ENCODE measurements at places on chromosomes 11 and 22.

DNA sequence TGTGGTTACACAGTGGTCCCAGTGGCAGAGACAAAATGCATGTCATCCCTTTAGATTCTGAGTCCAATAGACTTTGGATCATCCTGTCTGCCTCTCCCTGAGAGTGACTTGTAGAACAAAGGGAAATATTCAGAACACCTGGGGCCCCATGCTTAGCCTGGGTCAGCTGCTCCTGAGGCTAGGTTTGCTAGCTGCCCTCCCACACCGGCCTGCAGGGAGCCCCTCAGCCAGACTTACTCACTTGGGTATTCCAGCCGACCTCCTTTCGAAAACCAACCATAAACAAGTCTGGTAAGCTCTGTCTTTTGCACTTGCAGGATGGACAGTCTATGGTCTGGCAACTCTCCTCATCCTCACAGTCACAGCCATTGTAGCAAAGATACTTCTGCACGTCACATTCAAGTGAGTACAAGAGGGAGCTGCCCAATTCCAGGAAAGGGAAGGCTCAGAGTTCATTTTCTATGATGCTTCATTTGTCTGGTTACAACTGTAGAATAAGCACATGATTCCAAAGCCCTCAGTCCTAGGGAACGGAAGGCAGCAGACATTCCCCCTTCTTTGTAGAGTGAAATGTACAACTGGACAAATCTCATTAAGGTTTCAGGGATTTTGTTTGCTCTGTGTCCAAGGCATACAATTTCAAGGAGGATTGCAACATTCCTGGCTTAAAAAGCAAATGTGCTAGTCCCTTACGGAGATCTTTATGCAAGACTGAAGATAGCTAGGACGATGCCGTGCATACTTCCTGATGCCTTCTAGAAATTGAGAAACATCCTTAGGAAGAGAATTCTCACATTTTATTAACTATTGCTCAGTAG, 65.5 kb upstream of the EMID1 start:
- no peak for DNase-seq

- DNase-seq, result no peak
Measured at GRCh38 chr11:111435046-111435698, 56.1 kb upstream of the POU2AF1 start.

- DNase-seq, result no peak
Measured at GRCh38 chr11:78427615-78428265, 10.1 kb upstream of the GAB2 start.

DNA sequence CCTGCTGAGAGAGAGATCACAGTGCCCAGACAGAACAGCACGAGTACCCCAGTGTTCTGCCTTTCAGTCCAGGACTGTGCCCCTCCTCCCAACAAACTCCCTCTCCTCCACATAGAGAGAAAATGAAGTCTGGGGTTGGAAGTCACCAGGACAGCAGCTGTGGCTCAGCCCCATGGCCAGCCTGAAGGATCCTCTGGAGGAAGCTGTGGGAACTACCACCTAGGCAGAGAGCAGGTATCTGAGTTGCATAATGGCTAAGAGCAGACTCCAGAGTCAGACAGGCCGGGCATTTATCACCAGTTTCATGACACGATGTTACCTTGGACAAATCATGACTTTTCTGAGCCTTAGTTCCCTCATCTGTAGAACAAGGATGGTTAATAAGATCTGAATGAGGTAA, 61.2 kb upstream of the RRAS2 start:
- DNase-seq, result no peak

DNA sequence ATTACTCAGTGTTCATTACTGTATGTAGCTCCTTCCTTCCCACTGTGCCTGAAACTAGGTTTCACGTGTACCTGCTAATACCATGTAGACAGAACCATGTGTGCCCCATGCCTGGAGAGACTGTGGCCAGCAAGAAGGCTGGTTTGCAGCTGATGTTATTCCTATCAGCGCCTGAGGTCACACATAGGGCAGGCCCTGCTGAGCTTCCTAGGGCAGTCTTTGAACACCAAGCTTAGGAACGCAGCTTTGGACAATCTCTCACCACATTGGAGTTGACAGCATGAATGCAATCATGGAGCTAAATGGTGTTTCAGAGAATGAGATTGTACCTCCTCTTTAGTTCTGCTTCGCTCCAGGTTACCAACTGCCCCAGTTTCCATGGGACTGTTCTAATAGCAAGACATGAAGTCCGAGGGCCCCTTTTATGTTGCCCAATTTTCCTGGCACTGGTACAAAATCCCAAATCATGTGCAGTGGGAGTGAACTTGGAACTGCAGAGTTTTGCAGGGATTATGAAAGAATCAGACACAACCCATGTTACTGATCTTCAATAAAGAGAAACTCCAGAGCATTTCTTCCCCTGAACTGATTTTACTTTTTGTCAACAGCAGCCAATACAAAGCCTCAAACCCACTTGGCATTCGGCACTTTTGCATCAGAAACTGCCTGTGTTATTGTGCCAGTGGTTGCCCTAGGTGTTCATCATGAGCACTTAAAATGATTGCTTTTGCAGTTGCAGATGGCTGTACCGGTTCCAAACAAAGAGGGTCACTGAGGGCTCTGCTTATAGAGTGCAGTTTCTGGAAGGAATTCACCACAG, 154.2 kb upstream of the TTC12 start:
- no peak for DNase-seq

DNA sequence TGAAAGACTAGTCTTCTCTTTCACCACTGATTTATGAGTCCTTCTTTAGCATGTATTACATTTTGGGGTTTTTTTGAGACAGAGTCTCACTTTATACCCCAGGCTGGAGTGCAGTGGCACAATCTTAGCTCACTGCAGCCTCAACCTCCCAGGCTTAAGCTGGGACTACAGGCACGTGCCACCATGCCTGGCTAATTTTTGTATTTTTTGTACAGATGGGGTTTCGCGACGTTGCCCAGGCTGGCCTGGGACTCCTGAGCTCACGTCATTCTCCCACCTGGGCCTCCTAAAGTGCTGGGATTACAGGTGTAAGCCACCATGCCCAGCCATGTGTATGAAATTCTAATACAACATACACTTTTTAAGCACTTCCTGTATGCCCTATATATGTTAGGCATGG, 26.3 kb upstream of the CXCR5 start:
- DNase-seq, result no peak

DNA sequence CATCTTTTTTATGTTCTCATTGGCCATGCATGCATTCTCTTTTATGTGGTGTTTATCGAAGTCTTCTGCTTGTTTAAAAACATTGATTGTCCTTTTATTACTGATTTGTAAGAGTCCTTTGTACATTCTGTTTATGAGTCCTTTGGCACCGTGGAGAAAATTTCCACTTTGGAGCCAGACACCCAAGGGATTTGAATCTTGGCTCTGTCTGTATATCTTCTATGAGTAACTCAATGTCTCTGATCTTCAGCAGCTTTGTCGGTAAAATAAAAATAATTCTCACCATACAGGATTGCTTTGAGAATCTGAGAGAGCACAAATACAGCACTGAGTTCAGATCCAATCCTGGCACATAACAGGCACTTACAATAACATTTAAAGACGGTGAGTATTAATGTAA, 12.8 kb upstream of the SORL1 start:
- no peak for DNase-seq

- DNase-seq, result no peak
Measured at GRCh38 chr22:26847046-26847445, 189.7 kb downstream of the MIAT start.

GRCh38 chr11:26134481-26135355, 197.2 kb upstream of the ANO3 start:
- DNase-seq, result no peak

GRCh38 chr22:30568137-30568805, 6.2 kb downstream of the GAL3ST1 start:
- DNase-seq, result no peak

DNA sequence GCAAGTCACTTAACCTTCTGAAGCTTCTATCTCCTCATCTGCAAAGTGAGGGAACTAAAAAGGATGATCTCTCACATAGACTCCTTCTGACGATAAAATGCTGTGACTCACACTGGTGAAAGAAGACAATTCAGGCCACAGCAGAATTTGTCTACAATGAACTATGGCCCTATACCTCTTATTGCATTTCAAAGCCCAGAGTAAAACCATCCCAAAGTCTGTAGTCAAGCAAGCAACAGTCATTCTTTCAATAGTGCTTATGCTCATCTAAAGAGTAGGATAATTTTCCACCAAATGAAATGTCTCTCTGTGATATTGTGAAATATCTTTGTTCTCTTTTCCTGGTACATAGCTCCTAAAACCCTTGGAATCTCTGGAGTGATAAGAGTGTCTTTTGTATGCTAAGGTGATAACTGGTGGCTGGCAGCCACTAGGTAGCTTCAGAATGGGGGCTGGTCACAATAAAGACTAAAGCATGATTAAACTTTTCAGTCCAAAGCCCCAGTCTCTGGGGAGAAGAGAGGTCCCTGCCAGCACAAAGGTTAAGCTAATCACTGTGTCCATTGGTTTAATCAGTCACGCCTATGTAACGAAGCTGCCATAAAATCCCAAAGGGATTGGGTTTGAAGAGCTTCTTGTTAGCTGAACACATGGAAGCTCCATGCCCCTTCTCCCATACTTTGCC, 30.8 kb downstream of the SYTL2 start:
- no peak for DNase-seq

GRCh38 chr11:34339149-34340064, 18.4 kb downstream of the ABTB2 start:
- DNase-seq, result no peak

GRCh38 chr22:43310311-43310710, 32.9 kb downstream of the SCUBE1 start:
- DNase-seq, result no peak

DNA sequence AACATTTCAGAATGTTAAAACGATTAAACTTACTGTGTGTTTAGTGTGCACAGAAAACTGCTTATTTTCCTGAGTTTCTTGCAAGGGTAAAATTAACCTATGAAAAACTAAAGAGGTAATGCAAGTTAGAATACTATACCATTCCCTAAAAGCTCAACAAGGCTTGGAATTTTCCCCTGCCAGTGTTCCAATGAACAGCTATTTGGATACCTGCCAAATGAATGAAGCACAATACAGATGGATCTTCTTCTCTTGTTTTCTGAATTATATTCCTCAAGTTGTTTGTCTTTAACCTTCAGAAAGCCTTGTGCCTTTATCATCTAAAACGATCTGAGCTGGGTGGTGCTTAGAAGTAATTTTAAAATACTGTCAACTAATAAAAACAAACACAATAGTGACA, 204.5 kb downstream of the LRRC4C start:
- DNase-seq, result no peak

DNA sequence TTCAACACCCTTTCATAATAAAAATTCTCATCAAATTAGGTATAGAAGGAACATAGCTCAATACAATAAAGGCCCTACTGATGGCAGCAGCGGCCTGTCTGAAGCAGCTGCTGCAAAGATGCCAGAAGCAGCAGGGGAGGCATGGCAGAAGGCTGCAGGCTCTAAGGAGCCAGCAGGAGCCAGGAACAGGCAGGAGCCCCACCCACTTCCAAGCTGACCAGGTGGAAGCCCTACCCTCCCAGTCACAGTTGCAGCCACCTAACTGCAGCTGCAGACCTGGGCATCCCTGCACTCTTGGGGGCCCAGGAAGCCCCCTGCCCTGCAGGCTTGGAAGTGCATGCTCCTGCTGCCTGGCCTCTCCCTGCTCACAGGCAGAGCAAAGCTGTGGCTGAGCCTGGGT, 18.2 kb upstream of the OR6A2 start:
- no peak for DNase-seq
